Umbilical cord (tissue), 2 donors: ENCODE measurements at places on chromosomes 12 and 14. TPM values are rescaled to one million over a fixed set of nuclear protein-coding genes. Genes with fewer than 3 reads are reported as not detected.

DNA sequence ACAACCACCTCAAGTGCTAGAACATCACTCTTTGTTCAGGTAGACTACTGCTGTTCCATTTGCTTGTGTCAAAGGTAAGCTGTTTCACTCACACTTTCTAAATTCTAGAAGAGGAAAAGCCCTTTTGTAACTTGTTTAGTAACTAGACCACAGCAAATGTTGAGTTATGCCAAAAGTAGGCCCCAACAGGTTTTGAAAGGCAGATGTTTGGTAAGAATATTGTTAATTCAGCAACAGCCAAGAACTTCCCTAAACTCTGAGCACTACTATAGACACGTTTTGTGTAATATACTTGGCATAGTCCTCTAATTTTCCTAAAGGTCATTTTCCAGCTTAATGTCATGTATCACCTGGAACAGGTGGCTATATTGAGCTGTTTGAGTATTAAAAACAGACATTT lies 79.0 kb downstream of the DCAF5 start:
- DNase-seq = no peak

GRCh38 chr12:70006619-70006973 lies 181.6 kb downstream of the MYRFL start:
- DNase-seq = no peak

GRCh38 chr14:54490445-54491175 lies 1.8 kb upstream of the GMFB start:
- DNase-seq = no peak

DNA sequence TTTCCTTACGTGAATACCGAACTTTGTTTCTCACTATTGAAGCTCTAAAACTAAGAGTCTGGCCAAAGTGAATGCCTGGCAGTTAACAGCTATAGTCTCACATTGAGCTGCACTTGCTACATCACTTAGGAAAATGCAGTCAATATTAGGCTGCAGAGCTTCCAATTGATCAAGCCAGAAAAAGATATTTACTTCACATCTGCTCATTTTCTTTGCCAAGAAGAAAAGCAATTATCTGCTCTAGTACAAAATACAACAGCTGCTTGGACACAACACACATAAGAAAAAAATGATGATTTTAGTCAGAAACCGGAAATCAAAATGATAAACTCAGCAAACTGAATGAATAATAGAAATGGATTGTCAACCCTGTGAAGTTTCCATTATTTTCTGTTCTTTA lies 45.4 kb downstream of the TMTC1 start:
- no peak for DNase-seq

GRCh38 chr14:70641548-70642302 lies at the start of gene TTC9:
TTC9 (plus strand) TSS chr14:70641916; CDS start chr14:70642130, 214 bp downstream.
- no peak for DNase-seq

- DNase-seq = no peak
Measured at GRCh38 chr14:101361044-101361443, 200.3 kb upstream of the DIO3 start.

GRCh38 chr14:64758691-64759554 lies 54.7 kb downstream of the PLEKHG3 start:
- peak; percentile 97 for DNase-seq

GRCh38 chr14:25050269-25051150 lies 563 bp upstream of the STXBP6 start:
- DNase-seq = peak; percentile 79

DNA sequence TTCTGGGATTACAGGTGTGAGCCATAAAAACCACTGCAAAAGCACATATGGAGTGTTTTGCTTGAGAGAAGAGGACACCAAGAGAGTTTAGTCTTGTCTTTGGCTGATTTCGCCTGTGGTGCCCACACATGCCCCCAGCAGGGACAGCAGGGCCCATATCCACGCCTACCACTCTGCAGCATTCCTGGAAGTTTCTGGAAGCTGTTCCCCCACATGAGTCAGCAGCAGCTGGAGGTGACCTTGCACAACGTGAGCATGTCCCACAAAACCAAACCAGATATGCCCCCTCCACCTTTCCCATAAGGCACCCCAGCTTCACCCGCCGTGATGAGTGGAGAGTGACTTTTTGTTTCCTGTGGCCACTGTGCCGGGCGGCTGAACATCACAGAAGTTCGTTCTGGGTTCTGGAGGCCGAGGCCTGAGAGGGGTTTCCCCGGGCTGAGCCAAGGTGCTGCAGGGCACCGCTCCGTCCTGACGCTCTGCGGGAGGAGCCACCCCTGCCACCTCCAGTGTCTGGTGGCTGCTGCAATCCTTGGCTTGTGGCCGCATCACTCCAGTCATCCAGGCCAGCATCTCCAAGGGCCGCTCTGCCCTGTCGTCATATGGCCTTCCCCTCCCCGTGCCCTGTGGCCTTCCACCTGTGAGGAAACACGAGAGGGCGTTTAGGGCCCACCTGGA lies 4.7 kb downstream of the ASPG start:
- no peak for DNase-seq

GRCh38 chr12:115450710-115451109 lies 766.7 kb upstream of the TBX3 start:
- DNase-seq = no peak

DNA sequence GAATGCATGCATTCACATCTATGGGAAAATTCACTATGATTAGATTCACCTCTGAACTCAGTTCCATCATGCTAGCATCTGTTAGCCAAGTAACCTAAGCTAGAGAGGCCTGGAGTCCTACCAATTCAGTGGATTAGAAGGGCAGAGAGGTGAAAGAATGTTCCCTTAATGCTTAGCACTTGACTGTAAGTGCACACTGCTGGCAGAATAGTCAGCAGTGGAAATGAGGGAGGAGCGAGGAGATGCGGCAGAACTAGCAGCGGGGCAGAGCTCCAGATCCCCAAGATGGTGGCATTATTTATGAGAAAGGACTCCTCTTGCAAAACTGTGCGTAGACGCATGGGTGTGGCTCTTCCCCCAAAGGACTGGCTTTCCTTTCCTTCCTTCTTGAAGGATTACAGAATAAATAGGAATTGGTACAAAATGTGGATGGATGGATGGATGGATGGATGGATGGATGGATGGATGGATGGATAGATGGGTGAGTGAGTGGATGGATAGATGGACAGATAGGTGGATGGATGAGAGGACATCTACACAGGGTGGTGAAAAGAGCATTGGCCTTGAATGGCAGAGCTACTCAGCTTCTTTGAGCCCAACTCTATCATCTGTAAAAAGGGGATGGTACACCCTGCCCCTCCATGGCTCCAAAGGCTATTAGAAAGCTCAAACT lies 227.2 kb downstream of the CHST11 start:
- no peak for DNase-seq

- no peak for DNase-seq
Measured at GRCh38 chr14:68787092-68787992, 5.5 kb downstream of the ZFP36L1 start.

- DNase-seq = no peak
Measured at GRCh38 chr12:121787063-121788025, 6.1 kb downstream of the RHOF start.

DNA sequence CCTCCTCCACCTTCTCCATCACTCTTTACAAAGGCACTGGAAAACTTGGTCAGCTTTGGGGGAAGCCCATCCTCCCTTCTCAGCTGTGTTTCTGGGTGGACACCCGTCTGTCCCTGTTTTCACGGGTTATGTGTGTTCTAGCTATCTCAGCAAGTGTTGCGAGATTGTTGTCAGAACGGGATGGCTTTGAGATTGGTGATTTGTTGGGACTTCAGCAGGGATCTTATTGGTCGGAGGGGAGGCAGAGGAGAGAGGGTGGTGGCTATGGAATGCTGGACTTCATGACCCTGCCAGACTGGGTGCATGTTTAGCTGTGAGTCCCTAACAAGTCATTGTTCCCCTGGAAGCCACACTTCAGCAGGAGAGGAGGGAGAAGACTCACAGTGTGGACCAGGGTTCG lies 2.1 kb downstream of the USP5 start:
- no peak for DNase-seq

DNA sequence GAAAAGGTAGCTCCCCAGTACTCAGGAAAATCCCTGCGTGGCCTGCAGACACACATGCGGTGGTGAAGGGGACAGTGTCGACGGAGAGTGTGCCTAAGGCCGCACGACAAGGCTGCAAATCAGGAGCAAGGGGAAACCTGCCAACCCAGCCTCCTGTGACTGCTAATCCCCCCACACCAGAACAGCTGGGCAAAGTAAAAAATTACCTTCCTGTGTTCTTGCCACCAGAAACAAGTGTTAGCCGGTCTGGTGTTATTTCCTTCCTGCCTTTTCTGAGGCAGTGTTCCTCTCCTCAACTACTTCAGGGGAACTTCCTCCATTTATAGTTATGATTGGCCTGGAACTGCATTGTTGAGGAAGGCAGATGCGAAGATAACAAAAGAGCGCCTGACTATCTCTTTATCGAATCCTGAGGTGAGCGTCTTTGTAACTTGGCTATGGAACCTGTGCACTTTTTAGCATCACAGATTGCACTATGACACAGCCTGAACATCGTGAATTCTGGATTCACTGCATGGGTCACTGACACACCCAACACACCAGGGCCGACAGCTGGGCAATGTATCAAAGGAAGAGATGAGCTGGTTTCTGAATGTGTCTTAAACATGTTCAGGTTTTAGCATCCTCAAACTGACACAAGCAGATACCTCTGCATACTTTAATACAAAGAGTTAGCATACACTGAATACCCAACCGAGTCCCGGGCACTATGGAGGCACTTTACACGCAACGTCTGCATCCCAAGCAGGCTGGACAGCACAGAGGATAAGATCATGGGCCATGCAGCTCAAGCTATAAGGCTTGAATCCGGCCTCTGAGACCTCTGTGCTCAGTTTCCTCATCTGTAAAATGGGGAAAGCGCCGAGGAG lies 28.9 kb downstream of the SLC15A4 start:
- DNase-seq = no peak

GRCh38 chr12:128830505-128830893 lies 6.7 kb upstream of the SLC15A4 start:
- no peak for DNase-seq

DNA sequence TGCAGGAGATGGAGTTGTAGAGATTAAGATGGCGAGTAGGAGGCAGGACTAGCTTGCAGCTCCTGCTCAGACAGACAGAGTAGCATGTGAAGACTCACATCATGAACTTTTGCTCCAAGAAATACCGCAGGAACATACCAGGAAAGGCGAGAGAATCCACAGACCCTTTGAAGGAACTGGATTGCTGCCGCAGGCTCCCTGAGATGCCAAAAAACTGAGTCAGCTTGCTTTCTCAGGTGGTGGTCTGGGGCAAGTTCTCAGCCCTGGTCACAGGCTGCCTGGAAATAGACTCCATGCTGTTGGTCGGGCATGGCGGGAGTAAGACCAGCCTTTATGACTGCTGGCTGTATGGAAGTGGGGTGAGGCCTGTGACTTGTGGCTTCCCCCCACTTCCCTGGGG lies 163.6 kb upstream of the NAV3 start:
- DNase-seq = no peak

Gene CMTM5
- 0.96 TPM for total RNA-seq

Gene SIX1
- total RNA-seq = 1.2 TPM

Gene SYNDIG1L
- total RNA-seq = not detected

Gene SERPINA6
- total RNA-seq = 2.4 TPM

Gene NABP2
- total RNA-seq = 10.8 TPM

Gene ACVRL1
- total RNA-seq = 37.6 TPM

Gene ITGB7
- total RNA-seq = not detected

Gene B4GALNT1
- 1.4 TPM for total RNA-seq

Gene CEP128
- 8.9 TPM for total RNA-seq

Gene NOVA1
- 51.5 TPM for total RNA-seq

Gene CCDC197
- not detected for total RNA-seq

Gene SOAT2
- not detected for total RNA-seq

Gene DIO3
- 1.9 TPM for total RNA-seq
